ENCODE measurements at places on chromosomes 5 and 9.

DNA sequence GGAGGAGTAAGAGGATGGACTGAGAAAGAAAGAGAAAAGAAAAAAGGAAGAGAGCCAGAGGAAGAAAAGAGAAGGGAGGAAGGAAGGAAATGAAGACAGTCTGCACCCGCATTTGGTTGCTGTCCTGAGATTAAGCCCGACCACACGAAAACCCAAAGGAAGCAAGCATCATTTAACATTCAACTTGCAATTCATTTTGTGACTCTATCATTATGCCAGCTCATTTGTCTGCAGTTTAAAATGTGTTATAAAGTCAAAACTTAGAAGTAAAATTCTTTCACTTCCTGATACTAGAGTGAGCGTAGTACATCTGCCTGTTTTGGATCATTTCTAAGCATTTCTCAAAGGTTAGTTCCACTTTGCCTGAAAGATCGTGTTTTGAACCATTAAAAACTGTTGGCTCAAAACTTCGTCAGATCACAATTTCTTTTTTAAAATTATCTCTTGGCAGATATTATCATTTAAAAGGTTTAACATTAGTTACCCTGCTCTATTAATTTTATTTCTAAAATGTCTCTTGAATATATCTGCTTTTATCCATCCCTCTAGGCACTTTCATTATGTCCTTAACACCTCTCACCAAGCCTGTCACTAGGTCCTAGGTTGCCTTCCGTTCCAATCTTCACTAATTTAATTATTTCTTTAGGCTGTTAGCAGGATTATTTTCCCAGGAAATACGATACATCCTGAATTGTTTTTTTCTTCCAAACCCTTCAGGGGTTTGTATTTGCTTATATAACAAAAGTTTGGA lies 240.9 kb downstream of the TLE4 start:
- no peak for DNase-seq

DNA sequence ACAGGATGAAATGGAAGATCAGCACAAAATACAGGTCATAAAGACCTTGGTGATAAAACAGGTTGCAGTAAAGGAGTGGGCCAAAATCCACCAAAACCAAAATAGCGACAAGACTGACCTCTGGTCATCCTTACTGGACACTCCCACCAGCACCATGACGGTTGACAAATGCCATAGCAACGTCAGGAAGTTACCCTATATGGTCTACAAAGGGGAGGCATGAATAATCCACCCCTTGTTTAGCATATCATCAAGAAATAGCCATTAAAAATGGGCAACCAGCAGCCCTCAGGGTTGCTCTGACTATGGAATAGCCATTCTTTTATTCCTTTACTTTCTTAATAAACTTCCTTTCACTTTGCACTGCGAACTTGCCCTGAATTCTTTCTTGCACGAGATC lies 6.0 kb upstream of the NDUFB6 start:
- DNase-seq = no peak

DNA sequence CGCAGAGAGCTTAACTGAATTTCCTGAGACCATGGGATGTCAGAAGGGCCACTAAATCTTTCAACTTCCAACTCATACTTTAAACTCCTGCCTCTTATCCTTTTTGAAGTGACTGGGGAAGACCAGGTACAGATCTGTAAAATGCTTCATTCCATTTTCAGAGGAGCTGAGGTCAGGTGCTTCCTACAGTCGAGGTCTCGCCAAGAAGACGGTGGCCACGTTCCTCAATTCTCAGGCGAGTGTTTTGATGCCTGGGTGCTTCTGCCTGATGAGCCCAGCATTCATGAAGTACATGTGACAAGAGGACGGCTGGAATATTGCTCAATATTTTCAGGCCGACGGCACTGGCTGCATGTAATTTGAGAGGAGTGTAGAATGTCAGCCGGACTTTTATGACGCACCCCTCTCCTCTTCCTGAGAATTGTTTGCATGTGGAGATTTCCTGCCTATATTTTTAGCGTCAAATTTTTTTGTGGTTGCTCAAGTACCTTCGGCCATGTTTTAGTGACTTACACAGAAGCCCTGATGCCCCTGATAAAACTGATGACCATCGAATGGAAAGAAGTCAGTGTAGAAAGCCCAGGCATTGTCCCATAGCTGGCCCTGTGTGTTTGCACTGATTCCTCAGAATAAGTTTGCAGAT lies 38.8 kb upstream of the GLRX start:
- DNase-seq = peak; percentile 96

DNA sequence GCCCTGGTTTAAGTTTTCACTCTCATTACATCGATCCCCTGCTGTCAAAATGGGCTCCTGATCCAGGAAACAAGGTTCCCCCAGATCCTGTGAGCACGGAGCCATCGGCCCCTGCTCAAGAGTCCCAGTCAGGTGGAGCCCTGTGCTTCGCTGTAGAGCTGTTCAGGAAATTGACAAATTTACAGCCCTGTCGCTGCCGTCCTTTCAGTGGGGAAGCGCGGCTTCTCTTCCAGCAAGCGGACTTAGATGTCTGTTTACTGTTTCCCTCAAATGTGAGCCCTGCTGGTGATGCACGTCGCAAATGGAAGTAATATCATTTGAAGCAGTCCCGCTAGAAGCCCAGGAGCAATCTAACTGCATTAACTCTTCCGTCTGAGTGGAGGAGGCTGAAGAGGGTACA lies 760.9 kb upstream of the WWC1 start:
- DNase-seq = no peak

GRCh38 chr9:134146774-134147493 lies 11.1 kb downstream of the WDR5 start:
- DNase-seq = no peak

All from HepG2 (cell line).